ENCODE measurements at places on chromosomes 2 and 18.

- no peak for DNase-seq
Observed at GRCh38 chr2:215982465-215982875, 30.9 kb downstream of the MREG start.

GRCh38 chr2:54402350-54402749, 53.8 kb upstream of the SPTBN1 start:
- DNase-seq, result no peak

DNA sequence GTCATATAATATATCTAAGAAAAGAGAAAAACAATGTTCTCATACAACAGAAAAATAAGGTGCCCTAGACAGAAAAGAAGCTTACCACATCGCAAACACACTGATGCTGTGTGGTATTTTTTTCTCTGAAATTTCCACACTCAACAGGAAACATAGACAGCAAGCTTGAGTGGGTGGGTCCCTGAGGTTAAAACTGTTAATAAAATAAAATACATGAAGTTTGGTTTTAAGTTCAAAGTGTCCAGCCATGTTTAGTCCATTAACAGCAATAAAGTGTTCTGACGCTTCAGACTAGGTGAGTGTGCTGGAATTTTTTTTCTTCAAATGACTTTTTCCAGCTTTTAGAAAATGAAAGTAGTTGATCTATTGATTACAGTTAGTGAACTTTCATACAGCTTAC, 83.3 kb upstream of the EPB41L5 start:
- DNase-seq, result no peak

GRCh38 chr2:64941801-64942200, 47.4 kb upstream of the SLC1A4 start:
- no peak for DNase-seq

- no peak for DNase-seq
Observed at GRCh38 chr2:77479395-77479794, 42.8 kb downstream of the LRRTM4 start.

- DNase-seq, result no peak
Observed at GRCh38 chr2:233288663-233289062, 19.0 kb upstream of the SAG start.

DNA sequence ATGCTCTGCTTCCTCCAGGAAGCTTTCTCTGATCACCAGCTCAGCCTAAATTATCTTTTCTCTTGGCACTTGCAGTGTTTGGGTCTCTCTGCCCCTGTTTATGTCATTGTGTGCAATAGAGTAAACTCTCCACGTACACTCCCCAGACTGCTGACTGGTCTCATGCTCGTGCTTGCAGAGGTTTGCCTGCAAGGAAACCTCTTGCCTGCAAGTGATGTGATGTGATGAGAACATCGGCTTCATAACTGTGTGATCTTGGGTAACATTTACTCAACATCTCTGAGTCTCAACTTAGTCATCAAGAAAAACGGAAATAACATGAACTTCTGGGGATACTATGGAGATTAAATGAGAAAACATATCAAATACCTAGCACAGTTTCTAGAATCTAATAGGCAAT, 92.3 kb downstream of the BIN1 start:
- DNase-seq, result no peak

DNA sequence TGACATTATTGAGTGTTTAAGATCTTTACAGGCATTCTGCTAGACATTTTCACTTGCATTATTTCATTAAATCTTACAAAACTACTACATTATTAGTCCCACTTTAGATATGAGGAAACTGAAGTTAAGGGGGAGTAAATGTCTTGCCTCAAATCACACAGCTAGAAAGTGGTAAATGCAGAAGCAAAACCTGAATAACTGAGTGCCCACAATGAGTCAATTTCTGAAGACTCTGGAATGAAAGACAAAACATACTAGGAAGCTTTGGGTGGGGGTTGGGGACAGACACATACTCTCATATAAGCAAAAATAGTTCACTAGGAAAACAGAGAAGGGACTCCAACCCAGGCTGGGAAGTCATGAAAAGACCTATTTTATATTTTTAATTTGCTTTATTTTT, 214.4 kb upstream of the LRATD1 start:
- no peak for DNase-seq

DNA sequence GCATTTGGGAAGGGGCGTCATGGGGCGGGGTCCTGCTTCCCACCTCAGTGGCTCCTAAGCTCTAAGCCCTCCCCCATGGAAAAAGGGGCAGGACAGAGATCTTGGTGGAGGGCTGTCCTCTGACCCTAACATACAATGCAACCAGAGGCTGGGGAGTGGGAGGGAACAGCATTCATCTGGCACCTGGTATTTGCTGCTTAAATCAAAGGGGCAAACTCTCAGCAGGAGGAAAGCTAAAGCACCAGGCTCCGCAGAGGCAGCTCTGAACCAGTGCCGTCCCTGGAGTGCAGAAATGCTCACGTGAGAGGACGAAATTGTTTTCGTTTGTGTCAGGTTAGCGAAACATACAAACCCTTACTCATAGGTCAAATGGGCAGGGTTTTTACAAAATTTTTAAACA, 92.7 kb upstream of the PXDN start:
- DNase-seq, result no peak

- DNase-seq, result no peak
Observed at GRCh38 chr2:24626131-24626530, 135.1 kb downstream of the NCOA1 start.

GRCh38 chr2:120932881-120933280, 197.2 kb downstream of the GLI2 start:
- DNase-seq, result no peak

DNA sequence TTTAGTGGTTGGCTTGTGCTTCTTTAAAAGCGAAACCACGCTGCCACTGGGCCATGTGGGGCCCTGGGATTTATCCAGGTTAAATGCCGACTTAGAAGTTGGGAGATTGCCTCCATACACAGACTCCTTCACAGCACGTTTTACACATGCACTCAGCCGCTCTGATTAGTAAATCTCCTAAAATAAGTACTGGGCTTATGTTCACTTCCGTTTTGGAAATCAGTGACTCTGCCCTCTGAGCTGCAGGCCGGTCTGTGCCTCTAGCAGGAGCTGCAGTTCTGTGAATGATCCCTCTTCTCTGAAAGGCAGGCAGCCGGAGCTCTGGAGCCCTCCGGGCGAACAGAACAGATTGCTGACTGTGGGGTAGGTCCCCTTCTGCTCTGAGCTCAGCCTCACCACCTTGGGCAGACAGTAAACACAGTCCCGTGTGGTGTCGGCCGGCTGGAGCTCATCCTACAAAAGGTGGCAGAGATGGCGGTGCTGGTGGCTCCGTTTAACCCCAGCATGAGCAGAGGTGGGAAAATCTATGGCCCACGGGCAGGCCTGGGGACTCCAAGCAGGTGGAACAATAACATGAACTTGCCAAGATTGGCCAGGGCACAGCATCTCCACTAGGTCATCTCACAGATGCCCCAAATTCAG, 9.8 kb upstream of the RAB17 start:
- peak; percentile 35 for DNase-seq

DNA sequence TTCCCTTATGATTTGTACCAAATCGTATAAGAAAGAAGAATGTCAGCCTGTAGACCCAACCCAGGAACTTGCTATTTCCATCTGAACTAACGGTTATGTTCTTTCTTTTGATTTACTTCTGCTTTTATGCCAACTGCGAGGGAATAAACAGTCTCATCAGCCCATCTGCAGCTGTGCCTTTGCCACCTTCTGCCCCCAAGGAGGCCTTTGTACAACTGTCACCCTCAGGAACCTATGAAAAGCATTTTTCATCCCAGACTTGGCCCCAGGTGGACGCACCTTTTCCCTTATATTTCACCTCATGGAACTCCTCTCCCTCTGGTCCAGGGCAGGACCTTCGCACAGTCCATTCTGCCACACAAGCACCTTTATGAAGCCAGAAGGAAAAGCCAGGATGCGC, 109.8 kb downstream of the AOX1 start:
- no peak for DNase-seq

DNA sequence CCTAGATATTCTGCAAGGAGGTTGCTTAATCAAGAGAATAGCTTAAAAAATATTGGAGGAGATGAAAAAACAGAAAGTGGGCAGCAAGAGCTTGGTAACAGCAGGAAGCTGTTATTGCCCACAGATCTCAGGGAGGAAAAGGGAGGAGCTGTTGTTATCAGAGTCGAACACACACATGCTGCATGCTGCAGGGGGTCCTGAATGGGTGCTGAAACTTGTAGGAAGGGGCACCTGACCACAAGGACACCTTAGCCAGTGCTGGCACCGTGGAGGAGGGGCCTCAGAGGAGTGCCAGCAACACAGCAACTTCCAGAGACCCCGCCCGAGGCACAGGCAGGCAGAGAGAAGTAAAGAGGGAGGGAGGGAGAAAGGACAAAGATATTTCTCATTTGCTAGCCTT, 332.9 kb downstream of the SOCS6 start:
- no peak for DNase-seq

Measured in left kidney (tissue), 8 donors.